ENCODE measurements at places on chromosomes 3 and 15.

- DNase-seq = no peak
These were observed 244.5 kb downstream of the CD47 start for GRCh38 chr3:107846279-107846852.

DNA sequence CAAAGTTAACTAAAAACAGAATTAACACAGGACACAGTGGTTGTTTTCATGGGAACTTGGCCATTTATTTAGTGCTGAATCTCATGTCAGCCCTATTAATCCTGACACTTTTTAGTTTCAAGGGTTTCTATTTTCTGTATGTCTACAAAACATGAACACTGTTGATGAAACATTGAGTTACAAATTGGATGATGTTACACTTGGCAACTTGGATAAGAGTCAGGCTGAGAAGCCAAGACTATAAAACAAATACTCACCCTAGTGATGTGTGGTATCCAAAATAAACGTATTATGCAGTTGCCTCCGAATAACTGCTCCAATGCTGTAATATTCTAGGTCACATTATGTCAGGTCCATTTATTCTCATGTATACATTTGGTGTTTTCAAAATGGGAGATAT, 349.6 kb downstream of the ZIC1 start:
- DNase-seq = no peak

- no peak for DNase-seq
These were observed 5.1 kb downstream of the ACAA1 start for GRCh38 chr3:38131621-38132369.

- DNase-seq = no peak
These were observed 581.4 kb upstream of the TBL1XR1 start for GRCh38 chr3:177778633-177779032.

DNA sequence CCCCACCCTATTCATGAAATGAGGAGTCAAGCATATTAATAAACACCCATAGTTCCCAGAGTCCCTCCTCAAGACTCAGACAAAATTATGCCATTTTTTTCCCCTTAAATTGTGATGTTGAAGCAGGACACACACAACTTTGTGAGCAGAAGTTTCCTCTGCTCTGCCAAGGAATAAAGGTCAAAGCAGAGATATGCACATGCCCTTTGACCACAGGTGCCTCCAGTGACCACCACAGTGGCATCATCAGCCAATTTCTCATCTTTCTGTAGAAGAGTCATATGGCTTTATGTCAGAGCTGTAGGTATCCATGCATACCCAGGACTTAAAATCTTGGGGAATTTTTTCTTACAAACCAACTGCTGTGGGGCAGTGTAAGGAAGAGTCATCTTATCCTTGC, 304.4 kb upstream of the GADL1 start:
- DNase-seq = no peak

- DNase-seq = no peak
These were observed 59.0 kb downstream of the GPD1L start for GRCh38 chr3:32165442-32165841.

- no peak for DNase-seq
These were observed 82.5 kb upstream of the PSMD6 start for GRCh38 chr3:64105816-64106215.

GRCh38 chr3:115074502-115074901, 72.6 kb downstream of the ZBTB20 start:
- no peak for DNase-seq

DNA sequence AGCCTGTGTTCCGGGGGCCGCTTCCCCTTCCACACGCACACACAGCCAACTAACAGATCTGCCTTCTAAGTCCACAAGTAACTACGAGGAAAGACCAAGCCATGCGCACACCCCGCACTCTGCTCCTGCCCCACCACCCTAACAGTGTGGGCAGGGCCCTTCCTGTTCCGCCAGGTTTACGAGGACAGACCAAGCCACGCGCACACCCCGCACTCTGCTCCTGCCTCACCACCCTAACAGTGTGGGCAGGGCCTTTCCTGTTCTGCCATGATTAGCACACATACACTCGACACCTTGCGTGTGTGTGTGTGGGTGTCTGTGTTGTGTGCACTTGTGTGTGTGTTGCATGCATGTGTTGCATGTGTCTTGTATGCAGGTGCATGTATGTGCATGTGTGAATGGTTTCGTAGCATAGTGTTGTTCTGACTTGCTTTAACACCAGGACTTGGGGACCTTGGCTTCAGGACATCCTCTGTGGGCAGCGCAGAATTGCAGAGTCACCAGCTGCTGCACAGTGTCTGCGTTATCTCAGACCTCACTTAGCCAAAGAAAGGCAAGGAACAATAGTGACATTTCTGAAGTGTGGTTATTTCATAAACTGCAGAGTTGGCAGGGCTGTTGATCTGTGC, 114.4 kb downstream of the CHSY1 start:
- DNase-seq = no peak

DNA sequence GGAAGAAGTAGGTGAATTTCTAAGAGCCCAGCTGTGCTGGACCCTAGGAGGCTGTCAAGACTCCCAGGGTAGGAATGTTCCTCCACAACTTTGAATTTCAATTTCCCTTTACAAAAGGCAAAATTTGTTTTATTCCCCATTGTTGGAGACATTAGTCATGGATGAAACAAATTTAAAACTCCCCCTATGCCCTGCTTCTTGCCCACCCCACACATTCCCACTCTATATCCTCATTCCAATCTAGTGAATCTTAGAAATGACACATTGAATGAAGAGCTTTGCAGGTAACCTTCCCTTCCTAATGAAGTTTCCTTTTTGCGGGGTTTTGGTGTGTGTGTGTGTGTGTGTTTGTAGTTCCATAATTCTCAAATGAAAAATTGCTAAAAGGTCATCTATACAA, 72.6 kb downstream of the CCNL1 start:
- no peak for DNase-seq

GRCh38 chr15:96564546-96564945, 234.0 kb downstream of the NR2F2 start:
- DNase-seq = no peak

DNA sequence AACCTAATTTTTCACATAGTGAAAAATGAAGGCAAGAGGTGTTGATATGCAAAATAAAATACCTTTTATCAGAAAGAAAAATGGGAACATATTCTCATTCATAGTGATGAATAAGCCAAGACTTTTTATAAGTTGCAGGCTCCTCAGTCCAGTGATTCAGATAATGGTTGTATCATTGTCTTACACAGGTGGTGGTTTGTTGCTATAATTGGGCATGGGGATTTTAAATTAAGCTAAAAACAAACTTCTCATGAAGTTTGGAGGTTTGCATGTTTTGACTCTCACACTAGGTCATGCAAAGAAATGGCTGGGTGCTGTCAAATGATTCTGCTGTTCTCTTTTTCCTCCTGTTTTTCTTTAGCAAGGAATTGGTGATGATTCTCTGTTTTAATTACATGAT, 60.8 kb upstream of the SKIL start:
- no peak for DNase-seq

- no peak for DNase-seq
These were observed 176.1 kb downstream of the TBC1D2B start for GRCh38 chr15:77901251-77901881.

- DNase-seq = no peak
These were observed 487.6 kb downstream of the NAALADL2 start for GRCh38 chr3:175346573-175347356.

DNA sequence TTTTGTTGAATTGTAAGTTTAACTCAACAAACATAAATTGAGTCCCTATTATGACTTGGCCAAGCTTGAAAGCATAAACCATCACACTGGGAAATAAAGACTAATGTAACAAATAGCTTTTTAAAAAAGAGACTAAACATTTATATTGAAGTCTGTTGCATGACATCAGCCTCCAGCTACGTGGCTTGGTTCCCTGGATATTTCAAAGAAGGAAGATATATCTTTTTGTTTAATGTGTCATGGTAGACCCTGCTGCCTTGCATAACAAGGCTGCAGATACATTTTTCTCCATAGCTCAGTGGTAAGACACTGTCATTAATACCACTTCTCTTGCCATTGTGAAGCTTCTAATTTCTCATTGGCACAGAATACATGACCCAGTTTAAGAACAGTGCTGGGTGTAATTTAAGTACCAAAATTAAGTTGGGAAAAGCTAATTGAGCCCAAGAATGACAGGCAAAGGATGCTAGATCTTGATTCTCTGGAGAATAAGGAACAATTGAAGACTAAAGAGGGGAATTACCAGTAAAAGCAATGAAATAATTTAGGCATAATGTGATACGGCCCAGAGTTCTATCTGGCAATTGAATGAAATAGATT, 14.0 kb downstream of the RCN2 start:
- DNase-seq = no peak

DNA sequence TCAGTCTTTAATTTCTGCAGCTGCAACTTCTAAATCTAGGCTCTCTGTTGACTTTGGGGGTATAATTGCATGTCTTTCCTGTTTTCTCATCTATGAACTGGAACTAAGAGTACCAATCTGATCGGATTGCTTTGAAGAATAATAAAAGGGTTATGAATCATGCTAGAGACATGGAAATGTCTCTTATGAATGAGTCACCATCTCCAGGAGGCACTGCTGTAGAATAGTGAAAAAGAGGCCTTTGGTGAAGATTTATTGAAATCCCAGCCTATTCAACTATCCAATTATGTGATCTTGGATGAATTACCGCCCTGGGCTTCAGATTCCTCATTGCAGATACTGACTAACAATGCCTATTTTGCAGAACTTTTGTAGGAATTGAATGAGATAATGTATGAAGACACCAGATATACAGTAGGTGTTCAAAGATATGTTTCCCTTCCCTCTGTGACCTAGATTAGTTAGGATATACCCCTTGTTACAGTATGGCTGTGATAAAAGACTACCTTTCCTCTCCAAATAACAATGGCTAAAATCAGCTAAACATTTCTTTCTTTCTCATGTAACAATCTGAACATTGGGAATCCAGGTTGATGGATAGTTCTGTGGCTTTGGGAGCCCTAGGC, 11.5 kb upstream of the CMTM8 start:
- DNase-seq = no peak

DNA sequence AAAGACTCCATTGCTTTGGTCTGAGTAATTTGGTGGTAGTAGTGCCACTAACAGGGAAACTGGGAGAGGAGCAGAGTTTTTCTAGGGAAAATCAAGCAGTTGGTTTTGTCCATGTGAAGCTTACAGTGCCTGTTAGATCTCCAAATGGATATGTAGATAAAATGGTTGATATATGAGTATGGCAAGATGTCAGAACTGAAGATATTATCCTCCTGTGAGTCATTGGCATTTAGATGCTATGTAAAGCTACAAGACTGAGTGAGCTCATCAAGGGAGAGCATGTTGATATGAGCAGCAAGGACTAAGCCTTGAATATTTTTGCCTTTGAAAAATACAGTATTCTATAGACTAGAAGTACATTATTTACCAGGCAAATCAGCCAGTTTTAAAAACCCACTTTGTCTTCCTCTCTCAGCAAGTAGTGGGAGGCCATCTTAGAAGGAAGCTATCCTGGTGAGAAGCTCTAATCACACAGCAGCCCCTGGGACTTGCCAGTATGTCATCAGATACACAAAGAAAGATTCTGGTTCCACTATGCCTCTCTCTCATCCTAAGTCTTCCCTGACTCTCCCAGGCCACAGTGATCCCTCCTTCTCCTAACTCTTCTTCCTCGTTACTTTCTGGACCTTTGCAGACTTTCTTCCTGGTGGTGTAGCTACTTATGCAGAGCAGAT, 77.4 kb upstream of the ANKRD28 start:
- no peak for DNase-seq

- DNase-seq = no peak
These were observed 12.4 kb upstream of the TPM1 start for GRCh38 chr15:63030101-63030551.

DNA sequence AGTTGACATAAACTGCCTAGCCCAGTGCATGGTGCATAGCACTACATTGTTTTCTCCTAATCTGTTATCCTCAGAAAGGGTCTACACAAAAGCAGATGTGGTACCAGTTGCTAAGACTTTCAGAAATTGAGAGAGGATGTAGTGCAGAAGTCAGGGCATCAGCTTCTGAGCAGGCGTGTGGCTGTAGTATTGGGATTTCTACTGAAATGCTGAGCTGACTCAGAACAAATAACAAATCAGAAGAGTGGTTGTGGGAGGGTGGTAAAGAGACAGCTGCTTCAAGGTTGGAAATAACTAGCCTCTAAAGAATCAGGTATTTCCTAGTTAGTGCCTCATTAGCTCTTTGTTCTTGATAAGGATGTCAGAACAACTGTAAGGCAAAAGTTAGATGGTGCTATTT, 161.3 kb downstream of the AKAP13 start:
- no peak for DNase-seq

DNA sequence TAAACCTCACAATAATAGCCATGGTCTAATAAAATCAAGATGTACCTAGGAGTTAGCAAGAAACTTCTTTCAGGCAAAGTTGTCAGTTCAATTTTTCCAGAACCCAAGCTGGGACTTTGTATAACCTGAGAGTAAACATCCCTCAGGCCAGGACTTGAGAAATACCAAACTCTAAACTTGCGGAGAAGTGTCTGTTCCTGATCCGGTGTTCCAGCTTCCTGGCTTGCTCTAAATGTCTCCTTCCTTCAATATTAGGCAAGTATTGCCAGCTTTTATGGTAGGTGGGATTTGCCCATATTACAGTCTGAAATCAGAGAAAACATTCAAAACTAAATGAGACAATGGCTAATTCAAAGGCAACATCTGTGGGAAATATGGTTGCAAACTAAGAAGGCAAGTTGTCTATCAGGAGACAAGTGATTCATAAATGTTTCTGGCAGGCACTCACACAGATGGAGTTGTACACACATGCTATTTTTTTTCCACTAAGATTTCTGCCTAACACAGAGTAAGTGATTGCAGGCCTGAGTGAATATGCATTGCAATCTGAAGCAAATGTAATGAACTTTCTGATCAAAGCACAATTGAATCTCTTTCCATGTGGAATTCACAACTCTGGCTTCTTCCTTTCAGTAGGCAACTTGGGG, 88.3 kb upstream of the COL8A1 start:
- no peak for DNase-seq

GRCh38 chr15:34976073-34976472, 6.5 kb upstream of the AQR start:
- DNase-seq = no peak

DNA sequence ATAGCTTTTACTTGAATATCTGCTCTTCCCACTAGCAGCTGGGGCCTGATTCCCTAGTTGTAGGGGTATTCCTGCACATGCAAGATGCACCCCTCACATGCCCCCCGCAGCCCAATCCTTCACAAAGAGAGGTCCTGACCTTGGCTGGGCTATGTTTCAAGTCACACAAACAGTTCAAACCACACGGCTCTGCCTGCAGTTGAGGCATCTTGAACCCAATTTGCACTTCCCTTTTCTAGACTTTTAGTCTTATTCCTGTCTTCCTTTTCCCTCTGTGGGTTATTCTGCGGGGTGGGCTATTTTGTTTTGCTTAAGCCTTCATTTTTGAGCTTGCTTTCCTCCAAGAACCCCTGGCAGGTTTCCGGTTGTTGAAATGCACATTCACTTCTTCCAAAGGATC, 13.3 kb upstream of the CCR1 start:
- DNase-seq = no peak

- no peak for DNase-seq
These were observed 63.9 kb downstream of the GLCE start for GRCh38 chr15:69224383-69224782.

DNA sequence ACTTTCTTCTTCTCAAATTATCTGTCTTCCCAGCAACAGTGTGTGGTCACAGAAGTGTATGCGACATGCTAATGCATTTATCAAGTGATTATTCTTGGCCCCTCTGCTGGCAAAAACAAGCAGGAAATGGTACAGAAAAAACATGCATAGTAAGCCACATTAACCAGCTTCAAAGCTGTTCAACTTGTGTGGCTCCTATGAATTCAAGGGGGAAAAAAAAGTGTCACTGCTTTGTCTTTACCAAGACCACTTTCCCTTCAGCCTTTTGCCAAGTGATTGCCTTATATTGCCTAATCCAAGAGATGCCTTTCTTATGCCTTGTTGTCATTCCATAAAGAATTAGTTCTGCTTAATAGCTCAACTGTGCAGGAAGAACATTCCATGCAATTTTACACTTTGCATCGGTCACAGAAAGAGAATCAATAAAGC, 39.1 kb downstream of the PRTG start:
- DNase-seq = no peak
